Germinal center (tissue), 1 donor: ENCODE measurements at places on chromosomes 12 and 14.

GRCh38 chr12:23169696-23170013, 544.7 kb downstream of the ETNK1 start:
- no peak for DNase-seq

DNA sequence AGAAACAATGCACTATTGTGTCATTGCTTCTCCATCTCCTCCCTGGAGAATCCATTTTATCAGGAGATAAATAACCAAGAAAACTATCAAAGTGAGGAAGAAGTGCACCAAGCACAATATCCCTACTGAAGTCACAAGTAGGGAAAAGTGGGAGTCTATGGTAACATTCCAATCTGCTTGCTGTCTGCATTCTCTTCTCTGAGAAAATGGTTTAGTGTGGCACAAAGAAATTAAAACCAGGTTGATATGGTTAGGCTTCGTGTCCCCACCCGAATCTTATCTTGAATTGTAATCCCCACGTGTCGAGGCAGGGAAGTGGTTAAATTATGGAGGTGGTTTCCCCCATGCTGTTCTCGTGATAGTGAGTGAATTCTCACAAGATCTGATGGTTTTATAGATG, 209.7 kb downstream of the PRKD1 start:
- no peak for DNase-seq

- no peak for DNase-seq
These were observed 439.5 kb downstream of the CCER1 start for GRCh38 chr12:90515199-90516175.

GRCh38 chr12:53014709-53015108, 8.5 kb downstream of the EIF4B start:
- DNase-seq: no peak

- no peak for DNase-seq
These were observed 99.8 kb upstream of the NRXN3 start for GRCh38 chr14:78070344-78070743.

DNA sequence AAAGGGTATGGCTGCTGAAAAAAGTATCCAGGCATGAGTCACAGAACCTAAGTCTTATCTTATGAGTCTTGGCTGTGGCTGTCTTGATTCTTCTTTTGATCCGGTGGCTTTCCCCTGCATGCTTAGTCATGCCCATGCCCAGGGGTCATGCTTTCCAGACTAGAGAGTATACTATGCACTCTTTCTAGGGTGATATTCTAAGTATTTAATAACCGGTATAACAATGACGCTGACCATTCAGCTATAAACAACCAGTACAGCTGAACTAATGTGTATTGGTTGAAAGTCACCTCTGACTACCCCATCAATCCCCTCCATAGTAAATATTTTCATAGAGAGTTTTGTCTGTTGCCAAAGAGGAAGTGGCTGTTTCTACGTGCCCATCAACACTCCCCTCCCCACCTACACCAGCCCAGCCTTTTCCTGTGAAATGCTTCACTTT, 34.7 kb upstream of the NRXN3 start:
- DNase-seq: no peak

DNA sequence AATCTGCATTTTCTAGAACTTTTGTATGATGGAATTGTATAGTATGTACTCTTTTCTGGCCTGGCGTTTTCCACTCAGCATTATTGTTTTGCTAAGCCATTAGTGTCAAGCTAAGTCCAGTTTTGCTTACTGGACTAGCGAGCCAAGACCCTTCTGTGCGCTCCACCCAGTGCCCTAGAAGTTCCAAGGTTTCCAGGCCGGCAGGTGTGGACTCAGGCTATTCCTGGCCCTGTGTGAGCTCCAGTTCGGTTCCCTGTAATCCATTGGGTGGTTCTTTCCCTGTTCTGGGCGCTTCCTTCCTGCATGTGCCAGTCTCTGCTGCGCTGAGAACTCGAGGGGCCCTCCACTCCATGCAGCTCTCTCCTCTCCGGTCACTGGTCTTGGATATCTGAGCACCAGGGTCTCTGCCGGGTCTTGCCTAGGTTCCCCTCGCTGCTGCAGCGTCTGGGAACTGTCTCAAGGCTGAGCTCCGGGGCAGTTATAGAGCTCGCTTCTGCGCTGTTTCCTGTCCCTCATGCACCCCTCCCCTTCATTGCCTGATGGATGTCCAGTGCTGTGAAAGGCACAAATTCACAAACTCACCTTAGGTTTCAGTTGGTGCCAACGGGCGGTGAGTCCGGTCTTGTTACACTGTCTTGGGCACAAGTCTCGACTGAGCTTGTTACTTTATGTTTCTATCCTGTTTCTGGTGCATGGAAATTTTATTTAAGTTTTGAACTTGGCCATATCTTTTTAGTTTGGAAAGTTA, 100.8 kb downstream of the ADGRD1 start:
- DNase-seq: no peak

DNA sequence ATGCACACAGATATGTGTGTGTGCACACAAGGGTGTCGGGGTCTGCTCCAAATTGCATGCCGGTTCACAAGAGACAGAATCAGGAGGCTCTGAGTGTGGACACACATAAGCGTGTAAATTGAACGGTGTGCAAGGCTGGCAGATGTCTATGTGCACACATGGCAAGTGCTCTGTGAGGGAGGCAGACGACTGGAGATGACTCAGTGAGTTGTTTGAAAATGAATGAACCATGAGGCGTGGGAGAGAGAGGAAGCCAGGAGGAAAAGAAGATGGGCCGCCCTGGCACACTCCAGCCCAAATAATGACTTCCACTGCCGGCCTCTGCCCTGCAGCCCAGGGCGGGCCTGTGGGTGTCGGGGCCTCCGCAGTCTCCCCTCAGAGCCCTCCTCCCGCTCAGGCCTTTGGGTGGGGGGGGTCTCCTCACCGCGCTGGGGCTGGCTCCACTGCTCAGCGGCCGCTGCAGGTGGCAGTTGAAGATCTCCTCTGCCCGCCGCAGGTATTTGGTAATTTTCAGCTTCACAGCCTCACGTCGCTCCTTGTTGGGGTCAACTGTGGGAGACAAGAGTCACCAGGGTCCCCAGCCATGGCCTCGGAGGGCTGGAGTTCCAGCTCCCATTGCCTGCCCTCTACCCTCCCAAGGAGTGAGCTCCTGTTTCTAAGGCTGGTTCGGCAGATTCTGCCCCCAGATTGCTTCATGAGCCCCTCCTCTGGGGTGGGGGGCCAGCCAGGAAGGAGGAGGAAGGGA, 3.5 kb downstream of the RPS6KL1 start:
- no peak for DNase-seq

DNA sequence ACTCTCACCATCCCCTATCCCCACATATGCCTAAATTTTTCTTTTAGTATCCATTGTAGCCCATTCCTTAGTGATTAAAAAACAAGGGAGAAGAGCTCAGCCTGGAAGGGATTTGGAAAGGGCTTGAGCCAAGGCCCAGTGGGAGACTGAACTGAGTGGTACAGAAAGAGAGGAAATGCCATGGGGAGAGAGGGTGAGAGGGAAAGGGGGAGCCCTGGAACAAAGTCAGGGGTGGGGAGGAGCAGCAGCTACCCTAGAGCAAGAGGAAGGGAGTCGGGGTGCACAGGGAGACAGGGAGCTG, 2.6 kb upstream of the ATN1 start:
- no peak for DNase-seq

GRCh38 chr12:104747330-104747729, 210.8 kb downstream of the SLC41A2 start:
- no peak for DNase-seq

- no peak for DNase-seq
These were observed 71.3 kb upstream of the GNG2 start for GRCh38 chr14:51789114-51789513.

DNA sequence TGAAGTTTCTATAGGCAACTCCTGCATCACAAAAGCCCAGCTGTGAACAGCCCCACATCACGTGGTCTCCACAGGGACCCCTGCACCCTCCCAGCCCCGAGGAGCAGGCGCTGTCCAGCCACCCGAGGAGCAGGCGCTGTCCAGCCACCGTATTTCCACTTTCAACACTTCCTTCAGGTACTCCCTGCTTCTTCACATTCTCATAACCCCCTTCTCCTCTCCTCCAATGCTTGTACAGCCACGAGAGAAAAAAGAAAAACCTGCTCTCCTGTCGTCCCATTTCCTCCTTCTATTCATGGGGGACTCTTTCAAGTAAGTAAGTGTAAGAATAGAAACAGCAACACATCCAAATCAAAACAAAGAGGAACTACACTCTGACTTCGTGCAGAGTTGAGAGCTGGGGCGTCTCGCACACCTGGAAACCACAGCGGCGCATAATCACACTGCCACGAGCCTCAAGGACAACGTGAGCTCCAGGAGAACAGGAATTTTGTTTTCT, 11.9 kb downstream of the CDC42BPB start:
- peak; percentile 40 for DNase-seq

- no peak for DNase-seq
These were observed 33.4 kb upstream of the HSPB8 start for GRCh38 chr12:119145367-119145766.

DNA sequence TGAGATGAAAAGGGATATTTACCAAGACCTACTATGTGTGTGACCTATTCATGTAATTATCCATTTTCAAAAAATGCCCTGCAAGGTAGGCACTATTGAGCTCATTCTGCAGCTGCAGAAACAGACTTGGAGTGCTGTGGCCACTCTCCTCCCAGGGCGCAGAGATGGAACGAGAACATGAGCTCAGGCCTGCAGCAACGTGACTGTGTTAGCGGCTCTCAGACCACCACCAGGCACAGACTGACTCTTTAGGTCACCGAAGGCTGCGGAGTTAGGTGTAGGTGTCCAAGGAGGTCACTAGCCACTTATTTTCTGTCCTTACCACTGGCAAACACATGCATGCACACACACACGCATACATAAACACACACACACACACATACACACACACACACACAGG, 271.4 kb upstream of the DIO3 start:
- DNase-seq: no peak

GRCh38 chr12:132148368-132149045, 4.2 kb downstream of the NOC4L start:
- DNase-seq: no peak

DNA sequence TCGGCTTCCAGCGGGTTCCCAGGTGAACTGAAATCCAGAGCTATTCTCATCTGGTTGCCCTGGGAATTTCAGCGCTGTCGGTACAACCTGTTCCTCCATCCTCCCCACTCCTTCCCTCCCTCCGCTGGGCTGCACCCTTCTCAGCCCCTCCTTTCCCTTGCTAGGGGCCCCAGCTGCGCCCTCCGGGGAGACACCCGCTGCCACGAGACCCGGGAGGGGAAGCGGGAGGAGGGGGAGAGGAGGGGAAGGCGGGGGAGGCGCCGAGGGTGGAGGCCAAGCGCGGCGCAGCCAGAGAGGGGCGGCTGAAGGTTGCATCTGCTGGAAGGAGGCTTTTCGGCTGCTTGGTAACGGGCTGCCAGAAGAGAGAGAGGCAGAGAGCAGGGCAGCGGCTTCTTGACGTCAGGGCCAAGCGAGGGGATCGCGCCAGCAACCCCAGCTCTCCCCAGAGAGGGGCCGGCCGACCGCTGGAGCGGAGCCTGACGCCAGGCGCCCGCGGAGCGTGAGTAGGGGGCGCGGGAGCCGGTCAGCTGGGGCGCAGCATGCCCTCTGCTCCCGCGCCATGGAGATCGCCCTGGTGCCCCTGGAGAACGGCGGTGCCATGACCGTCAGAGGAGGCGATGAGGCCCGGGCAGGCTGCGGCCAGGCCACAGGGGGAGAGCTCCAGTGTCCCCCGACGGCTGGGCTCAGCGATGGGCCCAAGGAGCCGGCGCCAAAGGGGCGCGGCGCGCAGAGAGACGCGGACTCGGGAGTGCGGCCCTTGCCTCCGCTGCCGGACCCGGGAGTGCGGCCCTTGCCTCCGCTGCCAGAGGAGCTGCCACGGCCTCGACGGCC, at the start of gene KCNA5:
Gene KCNA5, plus strand, starts transcription at position 291 of the 831 bp plus-strand sequence. Its CDS starts 269 bp downstream, at position 560.
- DNase-seq: no peak

- no peak for DNase-seq
These were observed 31.4 kb downstream of the VWF start for GRCh38 chr12:6092784-6093722.

GRCh38 chr14:23158779-23159178, 24.7 kb downstream of the SLC7A8 start:
- no peak for DNase-seq
